ENCODE measurements at places on chromosomes 1 and 21. TPM values are rescaled to one million over a fixed set of nuclear protein-coding genes. Genes with fewer than 3 reads are reported as not detected.

The CLCN6 gene
- total RNA-seq, result 14.8 TPM

DNA sequence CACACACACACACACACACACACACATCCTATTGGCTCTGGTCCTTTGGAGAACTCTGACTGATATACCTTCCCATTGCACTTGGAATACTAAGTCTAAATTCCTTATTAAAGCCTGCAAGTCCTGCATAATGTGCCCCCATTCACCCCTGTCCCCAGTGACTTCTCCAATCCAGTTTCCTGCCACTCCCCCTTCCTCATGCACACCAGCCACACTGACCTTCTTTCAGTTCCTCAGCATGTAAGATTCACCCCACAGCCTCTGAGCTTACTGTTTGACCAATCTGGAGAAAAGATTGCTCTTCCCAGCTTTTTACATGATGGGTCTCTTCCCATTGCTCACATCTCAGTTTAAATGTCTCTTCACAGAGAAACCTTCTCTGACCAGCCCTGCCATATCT lies 146.6 kb downstream of the TBX15 start:
- DNase-seq, result no peak

The GSTM5 gene
- total RNA-seq, result 0.54 TPM

GRCh38 chr1:94743862-94744261 lies 76.3 kb upstream of the SLC44A3 start:
- DNase-seq, result no peak
